ENCODE measurements at places on chromosomes 13 and 19. TPM values are rescaled to one million over a fixed set of nuclear protein-coding genes. Genes with fewer than 3 reads are reported as not detected.

ZNF69 gene
- total RNA-seq = 2.9 TPM

CCDC169 gene
- 4.5 TPM for total RNA-seq

ZIK1 gene
- total RNA-seq = 4.7 TPM

CEACAM1 gene
- under 0.01 TPM for total RNA-seq

EPS8L1 gene
- total RNA-seq = 1.8 TPM

CPB2 gene
- not detected for total RNA-seq

FRY gene
- total RNA-seq = 50.4 TPM

KLK1 gene
- total RNA-seq = not detected
